Hematopoietic multipotent progenitor cell treated with erythropoietin and hydrocortisone succinate and interleukin-3 and kit ligand, for 17 days (in vitro differentiated cells): ENCODE measurements at places on chromosomes 11 and 22.

GRCh38 chr11:66414120-66414934, 6.5 kb upstream of the NPAS4 start:
- no peak for DNase-seq

GRCh38 chr22:44825310-44826150, 73.2 kb downstream of the ARHGAP8 start:
- no peak for DNase-seq

- DNase-seq = no peak
Observed at GRCh38 chr11:113376156-113376555, 11.4 kb upstream of the ANKK1 start.

DNA sequence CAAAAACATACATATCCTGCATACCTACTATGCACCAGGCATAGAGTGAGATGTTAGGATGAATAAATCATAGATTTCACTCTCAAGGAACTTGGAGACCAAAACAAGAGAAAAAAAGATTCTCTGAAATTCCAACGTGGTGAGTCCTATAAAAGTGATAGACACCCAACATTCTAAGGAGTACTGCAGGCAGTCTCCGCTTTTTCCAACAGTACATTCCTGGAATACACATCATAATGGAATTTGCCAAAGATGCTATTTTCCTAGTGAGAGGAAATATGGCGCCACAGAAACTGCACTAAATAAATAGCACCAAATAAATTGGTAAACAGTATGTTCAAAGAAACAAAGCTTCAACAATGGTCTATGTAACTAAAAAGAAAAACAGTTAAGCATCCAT, 6.0 kb downstream of the TMEM123 start:
- DNase-seq = no peak

DNA sequence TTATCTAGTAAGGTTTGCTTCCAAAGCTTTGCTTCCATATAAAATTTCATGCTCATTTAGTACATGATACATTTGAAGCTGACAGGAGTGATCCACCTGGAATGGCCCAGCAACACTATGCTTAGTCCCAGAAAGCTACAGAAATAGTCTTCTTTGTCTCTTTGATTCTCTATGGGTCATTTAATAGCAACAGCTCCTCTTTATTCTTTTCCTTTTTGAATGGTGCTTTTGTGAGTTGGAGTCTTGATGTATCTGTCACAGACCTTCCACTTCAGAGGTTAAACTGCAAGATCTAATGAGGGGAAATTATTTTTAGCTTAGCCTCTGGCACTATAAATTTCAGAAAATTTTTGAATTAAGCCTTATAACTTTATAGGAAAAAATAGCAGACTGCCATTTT, 509.5 kb downstream of the KCNA4 start:
- no peak for DNase-seq
